ENCODE measurements at places on chromosomes 1 and 21.
A peak's percentile ranks its signal among the peaks of the same experiment; 100 is the strongest.

DNA sequence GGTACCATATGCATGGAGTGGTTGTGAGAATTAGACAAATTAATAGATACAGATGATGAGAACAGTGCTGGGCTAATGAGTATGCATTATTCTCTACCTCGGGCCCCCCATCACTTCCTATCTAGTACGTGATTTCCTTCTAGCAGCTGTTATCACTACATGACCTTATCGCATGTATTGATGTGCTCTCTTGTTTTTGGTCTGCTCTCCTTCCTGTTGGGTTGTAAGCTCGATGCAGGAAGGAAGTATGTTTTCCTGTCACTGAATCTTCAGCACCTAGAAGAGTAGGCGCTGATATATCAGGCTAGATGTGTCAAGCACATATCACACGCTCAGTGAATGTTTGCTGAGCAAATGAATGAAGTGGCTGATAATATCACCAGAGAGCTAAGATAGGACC is 43.9 kb upstream of the IFNAR2 start:
- no peak for ATAC-seq

GRCh38 chr1:153353226-153353947 is 4.3 kb upstream of the S100A9 start:
- no peak for ATAC-seq

DNA sequence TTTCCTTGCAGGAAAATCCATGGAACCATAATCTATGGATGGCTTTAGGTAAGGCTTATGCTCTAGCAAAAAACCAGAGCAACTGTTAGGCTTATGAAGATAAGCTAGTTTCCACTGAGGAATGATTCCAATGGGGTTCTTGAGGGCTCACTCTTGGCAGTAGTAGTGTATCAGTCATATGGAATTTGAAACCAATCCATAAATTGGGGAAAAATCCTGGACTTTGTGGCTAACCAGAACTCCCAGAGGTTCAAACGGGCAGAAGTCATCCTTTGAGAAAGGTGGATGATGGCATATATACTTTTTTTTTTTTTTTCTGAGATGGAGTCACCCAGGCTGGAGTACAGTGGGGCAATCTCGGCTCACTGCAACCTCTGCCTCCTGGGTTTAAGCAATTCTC is 54.2 kb upstream of the ATF3 start:
- no peak for ATAC-seq

DNA sequence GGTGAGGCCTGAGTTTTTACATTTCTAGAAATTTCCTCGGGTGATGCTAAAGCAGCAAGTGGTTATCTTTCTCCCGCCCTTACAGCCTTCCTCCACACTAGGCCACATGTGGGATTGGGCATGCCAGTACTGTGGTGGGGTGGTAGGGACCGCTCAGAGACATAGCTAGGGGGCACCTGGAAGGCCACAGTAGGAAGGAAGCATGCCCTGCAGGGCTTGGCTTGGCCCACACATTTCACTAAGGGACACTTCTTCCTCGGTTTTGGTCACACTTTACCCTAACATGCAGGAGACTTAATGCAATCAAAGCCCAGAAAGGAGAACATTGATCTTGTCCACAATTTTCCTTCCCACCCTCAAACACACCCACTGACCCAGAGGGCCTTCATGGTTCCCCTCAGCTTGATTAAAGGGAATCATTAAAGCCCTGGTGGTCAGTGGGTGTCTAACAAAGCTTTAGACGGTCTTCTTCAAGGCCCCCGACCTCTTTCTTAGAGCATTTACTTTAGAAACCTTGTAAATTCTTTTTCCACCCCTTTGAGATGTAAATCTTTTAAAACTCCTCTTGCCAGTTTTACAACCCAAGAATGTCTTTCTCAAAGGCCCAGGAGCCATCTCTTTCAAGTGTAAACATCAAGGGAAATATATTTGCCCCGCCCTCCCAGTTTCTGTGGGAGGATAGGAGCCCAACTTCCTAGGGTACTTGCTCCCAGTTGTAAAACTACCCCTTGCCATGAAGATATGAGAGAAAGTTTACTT is 246.4 kb upstream of the PTBP2 start:
- ATAC-seq, result no peak

- ATAC-seq, result no peak
These were observed 52.4 kb downstream of the SLC37A1 start for GRCh38 chr21:42565886-42566523.

GRCh38 chr1:206802401-206802800 is 30.1 kb upstream of the IL10 start:
- ATAC-seq, result no peak

DNA sequence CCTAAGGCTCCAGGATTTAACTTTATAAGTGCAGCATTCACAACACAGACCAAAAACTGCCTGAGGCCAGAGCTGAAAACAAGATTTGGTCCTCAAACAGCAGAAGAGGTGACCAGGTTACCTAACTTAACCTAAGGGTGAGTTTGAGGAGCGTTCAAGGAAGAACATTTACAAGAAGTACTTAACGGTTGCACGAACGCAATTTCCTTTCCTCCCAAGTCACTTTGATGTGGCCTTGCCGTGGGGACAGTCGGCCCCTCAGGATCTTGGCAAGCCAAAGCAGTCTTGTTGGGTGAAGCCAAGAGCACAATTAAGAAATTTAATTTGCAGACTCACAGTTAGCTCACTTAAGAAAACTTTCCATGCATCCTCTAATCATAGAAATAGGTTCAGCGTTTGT is 202.6 kb upstream of the COA6 start:
- ATAC-seq, result no peak

DNA sequence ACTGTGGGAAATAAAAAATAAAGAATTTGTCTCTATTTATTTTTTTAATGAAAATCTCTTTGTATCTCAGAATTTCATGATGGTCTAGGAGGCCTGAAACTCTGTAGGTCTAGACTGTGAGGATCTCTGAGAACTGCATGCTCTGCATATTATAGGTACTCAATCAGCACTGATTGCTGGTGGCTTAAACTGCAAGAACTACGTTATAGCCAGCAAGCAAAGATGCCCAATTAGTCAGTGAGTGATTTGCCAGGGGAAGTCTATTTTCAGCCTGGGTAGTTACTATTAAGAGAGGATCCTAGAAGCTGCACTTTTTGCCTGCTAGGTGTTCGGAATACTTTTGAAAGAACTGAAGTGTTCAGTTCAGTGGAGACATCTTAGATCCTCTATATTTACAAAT is 87.4 kb downstream of the GPR52 start:
- ATAC-seq, result no peak

DNA sequence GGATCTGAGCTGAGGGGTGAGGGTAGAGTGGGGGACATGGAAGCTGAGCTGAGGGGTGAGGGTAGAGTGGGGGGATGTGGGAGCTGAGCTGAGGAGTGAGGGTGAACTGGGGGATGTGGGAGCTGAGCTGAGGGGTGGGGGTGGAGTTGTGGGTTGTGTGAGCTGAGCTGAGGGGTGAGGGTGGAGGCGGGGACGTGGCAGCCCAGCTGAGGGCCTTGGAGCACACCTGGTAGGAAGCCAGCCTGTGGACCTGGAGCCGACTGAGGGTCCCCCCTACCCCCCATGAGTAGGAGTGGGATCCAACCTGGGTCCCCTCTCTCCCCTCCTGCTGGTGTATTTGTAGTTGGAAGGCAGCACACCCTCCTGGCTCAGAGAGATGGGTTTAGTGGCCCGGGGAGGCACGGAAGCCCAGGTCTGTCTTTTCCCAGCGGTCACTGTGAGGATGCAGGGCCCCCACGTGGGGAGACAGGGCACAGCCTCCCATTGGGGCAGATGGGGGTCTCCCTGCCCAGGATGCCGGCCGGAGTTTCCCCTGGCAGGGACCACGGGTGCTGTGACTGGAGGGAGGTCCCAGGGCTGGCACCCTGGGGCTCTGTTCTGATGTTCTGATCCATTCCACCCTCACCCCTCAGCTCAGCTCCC is 13.2 kb upstream of the NPHP4 start:
- ATAC-seq, result peak; percentile 17

DNA sequence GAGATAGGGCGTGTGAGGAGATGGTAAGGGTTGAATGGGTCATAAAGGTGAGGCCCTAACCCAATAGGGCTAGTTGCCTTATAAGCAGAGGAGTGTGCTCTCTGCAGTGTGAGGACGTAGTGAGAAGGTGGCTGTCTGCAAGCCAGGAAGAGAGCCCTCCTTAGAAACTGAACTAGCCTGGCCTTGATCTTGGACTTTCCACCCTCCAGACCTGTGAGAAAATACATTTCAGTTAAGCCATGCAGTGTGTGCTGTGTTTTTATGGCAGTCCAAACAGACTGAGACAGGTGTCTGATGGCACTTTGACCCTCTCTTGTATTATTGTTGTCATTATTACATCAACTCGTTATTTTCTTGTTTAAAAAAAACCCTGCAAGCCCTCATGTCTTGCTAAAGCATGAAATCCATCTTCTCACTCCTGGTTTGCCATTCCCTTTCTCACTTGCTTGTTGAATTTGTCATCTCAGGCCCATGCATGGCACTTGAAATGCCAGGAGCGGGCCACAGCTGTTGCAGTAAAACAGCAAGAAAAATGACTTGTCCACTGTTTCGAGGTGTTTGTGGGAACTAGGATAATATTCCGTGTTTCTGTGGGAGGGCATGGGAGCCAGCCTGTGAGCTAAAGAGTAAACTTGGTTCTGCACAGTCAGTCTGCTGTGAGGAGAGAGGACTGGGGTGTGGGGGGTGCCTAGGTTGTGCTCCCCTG is 78.6 kb downstream of the STUM start:
- ATAC-seq, result no peak

DNA sequence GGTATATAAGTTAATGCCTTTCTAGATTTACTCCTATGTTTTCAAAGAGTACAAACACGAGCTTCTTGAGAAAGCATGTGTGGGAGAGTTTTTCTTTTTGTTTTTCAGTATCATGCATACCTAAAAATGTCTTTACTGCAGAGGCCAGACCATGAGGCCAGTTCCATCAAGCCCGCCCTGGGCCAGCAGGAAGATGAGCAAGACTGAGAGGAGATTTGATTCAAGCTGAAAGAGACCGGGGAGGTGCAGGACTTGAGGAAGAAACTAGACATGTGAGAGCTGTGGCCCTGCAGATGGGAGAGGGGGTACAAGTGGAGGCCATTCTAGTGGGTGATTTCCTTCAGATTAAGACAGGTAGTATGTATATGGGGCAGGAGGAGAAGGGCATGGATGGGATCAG is 33.4 kb upstream of the NTPCR start:
- no peak for ATAC-seq

GRCh38 chr1:164058198-164058597 is 500.8 kb upstream of the PBX1 start:
- ATAC-seq, result no peak

DNA sequence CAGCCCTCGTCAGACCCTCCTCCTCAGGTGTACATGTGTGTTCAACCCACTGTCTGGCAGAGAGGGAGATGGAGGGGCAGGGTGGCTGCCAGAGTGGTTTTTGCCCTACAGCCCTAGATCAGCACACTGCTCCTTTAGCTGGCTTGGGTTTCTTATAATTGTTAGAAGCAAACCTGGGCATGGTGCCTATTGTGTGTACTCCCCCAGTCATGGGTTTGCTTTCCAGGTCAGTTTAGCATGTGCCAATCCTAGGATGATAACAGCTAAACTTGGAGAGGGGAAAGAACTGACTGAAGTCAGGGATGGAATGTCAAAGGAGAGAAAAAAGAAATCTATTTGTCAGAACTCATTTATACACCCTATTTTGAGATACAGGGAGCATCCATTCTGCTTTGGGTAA is 63.3 kb downstream of the UCK2 start:
- ATAC-seq, result no peak

- ATAC-seq, result peak; percentile 71
These were observed 7.5 kb upstream of the G0S2 start for GRCh38 chr1:209667708-209668107.

- ATAC-seq, result no peak
These were observed 43.8 kb downstream of the GPR52 start for GRCh38 chr1:174491606-174492005.

- no peak for ATAC-seq
These were observed 54.7 kb downstream of the KCNJ6 start for GRCh38 chr21:37861561-37861960.

GRCh38 chr1:204483791-204484190 is 10.8 kb downstream of the PIK3C2B start:
- no peak for ATAC-seq

DNA sequence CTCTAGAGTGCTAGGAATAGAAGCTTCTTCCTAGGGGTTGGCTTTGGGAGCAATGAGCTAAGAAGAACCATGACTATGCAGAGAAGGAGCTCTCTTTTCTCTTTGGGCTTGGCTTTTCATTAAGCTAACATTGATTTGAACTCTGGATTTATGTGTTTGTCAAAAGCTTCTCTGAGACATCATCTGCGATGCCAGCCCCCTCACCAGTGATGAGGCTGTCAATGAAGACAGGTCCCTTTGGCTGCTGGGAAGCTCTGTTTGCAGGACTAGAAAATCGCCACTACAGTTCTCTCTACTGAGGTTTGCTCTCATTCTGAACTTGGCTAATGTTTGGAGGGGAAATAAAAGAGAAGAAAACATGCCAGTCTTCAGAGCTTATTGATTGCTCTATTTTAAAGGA is 185.0 kb downstream of the PCP4 start:
- ATAC-seq, result no peak

GRCh38 chr1:155003766-155004351 is 1.3 kb downstream of the ZBTB7B start:
- ATAC-seq, result no peak

Measured in stimulated activated memory B cell treated with anti-CD40 and anti-IgM and Interleukin-4, amounts not matched to agents 10 μg/mL and 1 μg/mL and 100 μg/mL, for 72 hours (primary cell).